ENCODE measurements at places on chromosomes 6 and 20. TPM values are rescaled to one million over a fixed set of nuclear protein-coding genes. Genes with fewer than 3 reads are reported as not detected.

DNA sequence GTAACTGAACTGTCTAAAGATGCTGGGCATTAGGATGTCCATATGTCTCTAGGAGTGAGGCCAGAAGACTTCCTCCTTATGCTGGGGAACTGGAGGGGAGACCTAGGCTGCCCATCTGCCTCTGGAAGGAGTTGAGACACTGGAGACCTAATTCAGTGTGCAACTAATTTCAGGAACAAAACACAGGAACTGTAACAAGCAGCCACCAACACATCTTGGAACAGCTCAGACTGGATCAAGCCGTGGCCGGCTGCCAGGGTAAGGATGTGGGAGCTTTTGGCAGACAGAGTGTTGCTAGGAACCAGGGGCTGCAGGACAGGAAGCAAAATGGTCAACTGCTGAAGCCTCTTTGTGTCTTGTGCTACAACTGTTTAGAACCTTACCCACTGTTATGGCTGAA lies 16.4 kb upstream of the MAS1 start:
- DNase-seq, result no peak

DNA sequence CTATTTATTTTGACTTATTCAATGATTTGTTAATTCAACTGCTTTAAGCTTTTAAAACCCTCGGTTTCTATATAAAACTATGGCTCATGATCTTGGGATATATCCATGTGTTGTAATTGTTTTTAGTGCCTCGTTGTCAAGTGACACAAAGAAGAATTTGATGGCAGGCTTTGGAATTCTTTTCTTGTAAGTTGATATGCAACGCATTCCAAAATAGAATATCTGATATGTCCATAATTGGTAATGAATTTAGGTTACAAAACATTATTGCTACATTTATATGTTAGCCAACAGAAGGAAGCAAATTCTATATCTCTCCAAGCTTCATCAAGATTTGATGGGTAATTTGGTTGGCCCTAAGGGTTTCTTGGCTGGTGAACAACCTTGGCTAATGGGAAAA lies 220.4 kb upstream of the RIMS1 start:
- DNase-seq, result no peak

DNA sequence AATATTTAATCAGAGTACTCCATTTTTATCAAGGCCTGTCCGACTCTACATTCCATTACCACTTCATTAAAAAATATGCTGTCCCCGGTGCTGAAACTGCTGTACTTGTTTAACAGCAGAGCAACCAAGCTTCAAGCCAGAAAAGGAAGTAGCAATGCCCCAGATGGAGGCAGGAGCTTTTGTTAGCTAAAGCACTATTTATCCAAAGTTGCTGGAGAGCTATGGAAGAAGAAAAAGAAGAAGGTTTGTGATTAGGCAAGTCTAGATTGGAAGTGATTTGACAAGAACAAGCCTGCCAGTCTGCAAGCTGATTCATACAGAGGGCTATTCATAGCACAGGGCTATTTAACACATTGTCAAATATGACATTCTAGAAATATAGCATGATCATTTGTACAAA lies 160.9 kb upstream of the SPTLC3 start:
- no peak for DNase-seq

GRCh38 chr6:2684766-2685754 lies 65.7 kb downstream of the MYLK4 start:
- no peak for DNase-seq

GRCh38 chr6:10386756-10387654 lies 27.9 kb downstream of the TFAP2A start:
- DNase-seq, result no peak

DNA sequence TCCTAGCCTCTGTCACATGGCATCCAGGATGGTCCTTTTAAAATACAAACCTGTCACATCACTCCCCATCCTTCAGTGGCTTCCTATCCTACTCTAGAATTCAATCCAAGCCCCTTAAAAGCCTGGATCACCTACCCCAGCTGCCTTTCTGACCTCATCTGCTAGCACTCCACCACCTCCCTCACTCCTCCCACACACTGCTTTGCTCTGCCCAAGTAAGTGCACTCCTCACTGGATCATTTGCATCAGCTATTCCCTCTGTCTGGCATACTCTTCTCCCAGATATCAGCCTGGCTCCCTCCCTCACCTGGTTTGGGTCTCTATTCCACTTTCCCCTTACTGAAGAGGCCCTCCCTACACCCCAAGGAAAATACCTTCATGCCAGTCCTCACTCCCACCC lies 10.5 kb downstream of the C6orf136 start:
- no peak for DNase-seq

DNA sequence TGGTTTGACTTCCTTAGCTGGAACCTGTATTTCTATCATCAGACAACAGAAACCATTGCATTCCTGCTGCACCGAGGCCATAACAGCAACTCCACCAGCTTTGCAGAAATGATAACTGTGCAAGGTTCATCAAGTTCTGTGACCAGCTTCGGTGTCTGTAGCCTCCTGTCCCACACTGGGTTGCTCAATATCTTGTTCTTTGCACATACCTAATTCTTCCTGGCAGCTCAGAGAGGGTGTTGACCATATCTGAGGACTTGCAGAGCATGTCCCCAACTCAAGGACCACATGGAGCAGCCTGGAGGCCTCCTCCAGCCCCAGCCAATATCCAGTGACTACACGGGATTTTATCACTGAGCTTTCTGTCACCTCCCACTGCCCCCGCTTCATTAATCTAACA lies 59.3 kb upstream of the SCAF8 start:
- no peak for DNase-seq

GRCh38 chr20:1094751-1095150 lies 23.7 kb upstream of the PSMF1 start:
- DNase-seq, result no peak

- no peak for DNase-seq
Observed at GRCh38 chr6:43285832-43286231, 12.2 kb upstream of the SLC22A7 start.

DNA sequence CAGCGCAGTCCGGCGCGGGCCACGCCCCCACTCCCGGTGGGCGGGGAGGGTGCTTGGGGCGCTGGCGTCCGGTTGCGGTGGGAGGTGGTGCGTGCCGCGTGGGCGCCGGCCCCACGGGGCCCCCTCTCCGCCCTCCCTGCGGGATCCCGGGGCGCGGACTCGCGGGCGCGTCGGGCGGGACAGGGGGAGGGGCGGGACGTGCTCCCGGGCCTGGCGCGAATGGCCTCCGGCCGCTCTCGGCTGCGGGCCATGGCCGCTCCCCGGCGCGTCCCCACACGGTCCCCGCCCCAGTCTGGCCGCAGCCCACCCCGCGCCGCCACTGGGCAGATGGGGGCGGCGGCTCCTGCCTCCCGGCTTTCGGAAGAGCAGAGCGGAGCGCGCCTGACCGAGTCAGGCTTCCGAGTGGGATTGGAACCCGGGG lies 771 bp upstream of the PPP1R3G start:
- no peak for DNase-seq

GRCh38 chr6:108565091-108565766 lies 4.5 kb downstream of the FOXO3 start:
- no peak for DNase-seq

- no peak for DNase-seq
Observed at GRCh38 chr6:141163107-141163506, 969.6 kb upstream of the GJE1 start.

GRCh38 chr6:159005436-159005835 lies 5.4 kb upstream of the RSPH3 start:
- no peak for DNase-seq

DNA sequence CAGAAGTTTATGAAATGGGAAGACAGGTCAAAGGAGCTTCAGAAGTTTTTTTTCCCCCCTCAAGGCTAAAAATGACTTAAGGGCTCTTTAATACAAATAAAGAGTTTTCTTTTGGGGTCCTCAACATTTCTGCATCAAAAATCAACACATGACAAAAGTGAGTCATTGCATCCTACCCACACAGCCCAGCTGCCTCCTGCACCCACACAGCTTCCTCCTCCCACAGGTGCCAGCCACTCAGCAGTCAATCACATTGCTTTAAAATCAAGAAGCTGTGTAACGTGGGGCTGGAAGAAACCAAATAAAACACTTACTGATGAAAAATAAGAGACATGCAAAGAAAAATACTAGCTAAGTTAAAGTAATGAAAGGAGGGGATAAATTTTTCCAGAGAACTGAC lies 68.5 kb downstream of the MAP3K5 start:
- DNase-seq, result no peak

- no peak for DNase-seq
Observed at GRCh38 chr6:145003145-145003544, 718.0 kb downstream of the UTRN start.

DNA sequence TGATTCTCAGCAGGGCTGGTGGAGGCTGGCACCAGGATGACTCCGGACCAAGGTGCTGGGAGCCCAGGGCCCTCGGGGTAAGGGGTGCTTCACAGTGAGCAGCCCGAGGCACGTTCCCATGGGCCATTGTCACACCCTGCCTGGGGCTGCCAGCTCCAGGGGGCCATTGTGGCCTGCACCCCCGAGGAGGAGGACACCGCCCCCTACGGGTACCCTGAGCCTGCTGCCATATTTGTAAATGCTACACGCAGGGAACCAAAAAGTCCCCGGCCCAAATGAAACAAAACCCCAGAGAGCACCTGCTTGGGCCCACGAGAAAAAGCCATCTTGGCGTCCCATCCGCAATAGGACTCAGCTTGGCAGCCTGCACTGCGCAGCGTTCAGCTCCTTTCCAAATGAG lies 64.7 kb upstream of the GATA5 start:
- no peak for DNase-seq

DNA sequence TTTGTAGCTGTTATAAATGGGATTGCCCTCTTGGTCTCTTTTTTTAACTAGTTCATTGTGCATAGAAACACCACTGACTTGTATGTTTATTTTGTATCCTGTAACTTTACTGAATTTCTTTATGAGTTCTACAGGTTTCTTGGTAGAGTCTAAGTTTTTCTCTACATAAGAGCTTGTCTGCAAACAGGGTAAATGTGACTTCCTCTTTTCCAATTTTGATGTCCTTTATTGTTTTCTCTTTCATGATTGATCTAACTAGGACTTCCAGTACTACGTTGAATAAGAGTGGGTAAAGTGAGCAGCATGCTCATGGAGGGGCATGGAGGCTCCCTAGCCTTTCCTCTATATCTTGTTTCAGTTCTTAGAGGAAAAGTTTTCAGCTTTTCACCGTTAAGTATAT lies 3.0 kb upstream of the WFDC10A start:
- DNase-seq, result no peak

GRCh38 chr20:17228624-17229061 lies 1.8 kb downstream of the PCSK2 start:
- no peak for DNase-seq

GRCh38 chr6:25340431-25341202 lies 61.4 kb downstream of the CARMIL1 start:
- DNase-seq, result no peak

GRCh38 chr6:43809417-43810305 lies 39.6 kb downstream of the VEGFA start:
- no peak for DNase-seq

GRCh38 chr20:21315138-21315537 lies 12.0 kb downstream of the XRN2 start:
- DNase-seq, result no peak

- no peak for DNase-seq
Observed at GRCh38 chr6:39054577-39055142, 6.1 kb downstream of the GLP1R start.

DNA sequence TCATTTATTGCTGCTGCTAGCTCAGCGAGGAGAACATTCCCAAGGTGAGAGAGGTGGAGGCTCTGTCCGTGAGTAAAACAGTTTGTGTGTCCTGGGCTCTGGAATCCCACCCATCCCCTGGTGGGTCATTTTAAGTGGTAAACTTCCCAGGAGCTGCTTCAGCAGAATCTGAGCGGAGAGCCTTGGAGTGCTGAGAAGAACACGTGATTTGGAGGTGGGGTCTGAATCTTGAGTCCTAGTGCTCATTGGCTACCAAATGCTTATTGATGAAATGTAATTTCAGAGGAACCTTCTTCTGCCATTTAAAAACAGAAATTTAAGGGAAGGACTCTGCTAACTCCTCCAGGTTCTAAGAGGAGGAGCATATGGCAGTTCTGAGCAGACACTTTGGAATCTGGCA lies 132.4 kb downstream of the CDH26 start:
- no peak for DNase-seq

GRCh38 chr20:46087161-46087560 lies 2.6 kb downstream of the NCOA5 start:
- DNase-seq, result no peak

DNA sequence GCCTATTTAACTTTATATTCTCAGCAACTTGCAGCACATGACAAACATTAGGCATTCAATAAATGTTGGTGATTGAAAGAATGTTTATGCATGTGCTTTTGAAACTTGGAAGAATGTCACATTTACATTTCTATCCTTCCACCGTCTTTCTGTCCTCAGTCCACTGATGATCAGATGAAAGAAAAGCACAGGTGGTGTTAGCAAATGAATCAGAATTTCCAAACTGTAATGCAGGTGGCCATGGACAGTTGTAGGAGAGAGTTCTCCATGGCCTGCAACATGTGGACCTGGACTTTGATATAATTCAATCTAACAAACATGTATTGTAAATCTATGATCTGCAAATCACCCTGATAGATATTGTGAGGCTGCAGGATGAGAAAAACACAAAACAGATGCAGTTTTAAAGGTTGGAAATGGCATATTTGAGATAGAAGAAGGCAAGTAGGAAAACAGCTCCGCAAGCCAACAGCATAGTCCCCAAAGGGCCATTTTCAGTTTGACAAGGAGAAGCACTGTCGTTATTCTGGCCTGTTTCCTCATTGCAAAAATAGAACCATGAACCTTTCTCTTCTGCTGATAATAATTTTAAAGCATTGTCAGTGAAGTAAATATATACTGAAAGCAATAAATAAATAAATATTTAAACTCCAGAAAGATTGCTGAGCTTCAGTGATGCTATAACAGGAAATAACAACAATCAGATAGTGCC lies 119.4 kb downstream of the AIG1 start:
- DNase-seq, result no peak

DNA sequence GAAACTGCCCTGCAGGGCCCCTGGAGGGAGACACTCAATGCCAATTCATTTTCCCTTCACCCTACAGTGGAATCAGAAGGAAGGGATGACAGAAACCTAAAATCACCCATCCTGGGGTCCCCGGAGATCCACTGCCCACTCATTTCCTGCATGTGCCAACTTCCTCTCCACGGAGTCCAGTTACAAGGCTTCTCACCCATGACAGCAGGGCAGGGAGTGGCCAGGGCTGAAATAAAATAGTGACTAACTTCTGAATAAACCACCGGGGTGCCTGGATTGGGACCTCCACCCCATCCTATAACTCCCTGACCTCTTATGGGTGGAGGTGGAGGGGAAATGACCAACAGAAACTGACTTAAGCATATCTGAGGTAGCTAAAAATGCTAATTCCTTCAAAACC lies 362.3 kb downstream of the MAFB start:
- no peak for DNase-seq

Gene ABHD16B
- polyA plus RNA-seq, result not detected

Gene GJA10
- polyA plus RNA-seq, result not detected

Gene PDYN
- polyA plus RNA-seq, result not detected

Gene LAMA2
- 1.3 TPM for polyA plus RNA-seq

Gene JPH2
- polyA plus RNA-seq, result 0.17 TPM

Gene ZC3H12D
- 0.07 TPM for polyA plus RNA-seq
